Fibroblast of lung (primary cell): ENCODE measurements at places on chromosomes 2 and 18. TPM values are rescaled to one million over a fixed set of nuclear protein-coding genes. Genes with fewer than 3 reads are reported as not detected.

GRCh38 chr2:132760405-132760804, 90.4 kb upstream of the LYPD1 start:
- DNase-seq, result no peak
- H3K4me3 ChIP-seq, result no peak overlapping the region
- no peaks in the 10 kb centered on the region for H3K27me3 ChIP-seq
- no peak overlapping the region for H3K27ac ChIP-seq

DNA sequence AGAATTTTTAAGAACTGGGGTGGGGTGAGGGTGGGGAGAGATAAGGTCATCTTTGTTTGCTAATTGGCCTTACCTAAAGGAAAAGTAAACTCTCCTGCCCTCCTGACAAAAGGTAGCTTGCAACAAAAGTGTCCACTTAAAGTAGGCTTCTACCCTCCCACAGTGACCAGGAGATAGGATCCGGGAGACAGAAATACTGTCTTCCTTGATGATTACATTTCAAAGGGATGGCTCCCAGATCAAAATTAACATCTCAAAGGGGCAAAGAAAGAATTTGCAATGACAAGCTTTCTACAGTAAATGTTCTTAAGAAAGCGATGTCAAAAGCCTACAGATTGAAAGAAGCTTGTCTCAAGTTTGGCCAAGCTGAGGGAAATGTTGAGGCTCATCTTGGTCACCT, 775.3 kb downstream of the CPS1 start:
- no peaks in the 10 kb centered on the region for H3K4me1 ChIP-seq
- H3K27me3 ChIP-seq, result no peaks in the 10 kb centered on the region
- H3K36me3 ChIP-seq, result no peaks in the 10 kb centered on the region
- no peak overlapping the region for H3K4me3 ChIP-seq
- DNase-seq, result no peak
- no peak overlapping the region for H3K27ac ChIP-seq

GRCh38 chr2:23916727-23917405, 10.1 kb downstream of the ATAD2B start:
- H3K27me3 ChIP-seq, result no peaks in the 10 kb centered on the region
- H3K27ac ChIP-seq, result no peak overlapping the region
- DNase-seq, result no peak
- H3K4me1 ChIP-seq, result no peaks in the 10 kb centered on the region
- no peaks in the 10 kb centered on the region for H3K36me3 ChIP-seq
- H3K4me3 ChIP-seq, result no peak overlapping the region

The NYAP2 gene
- not detected in 2 replicates for polyA plus RNA-seq

The ADD2 gene
- 0.22 and 2.5 TPM in 2 replicates for polyA plus RNA-seq

DNA sequence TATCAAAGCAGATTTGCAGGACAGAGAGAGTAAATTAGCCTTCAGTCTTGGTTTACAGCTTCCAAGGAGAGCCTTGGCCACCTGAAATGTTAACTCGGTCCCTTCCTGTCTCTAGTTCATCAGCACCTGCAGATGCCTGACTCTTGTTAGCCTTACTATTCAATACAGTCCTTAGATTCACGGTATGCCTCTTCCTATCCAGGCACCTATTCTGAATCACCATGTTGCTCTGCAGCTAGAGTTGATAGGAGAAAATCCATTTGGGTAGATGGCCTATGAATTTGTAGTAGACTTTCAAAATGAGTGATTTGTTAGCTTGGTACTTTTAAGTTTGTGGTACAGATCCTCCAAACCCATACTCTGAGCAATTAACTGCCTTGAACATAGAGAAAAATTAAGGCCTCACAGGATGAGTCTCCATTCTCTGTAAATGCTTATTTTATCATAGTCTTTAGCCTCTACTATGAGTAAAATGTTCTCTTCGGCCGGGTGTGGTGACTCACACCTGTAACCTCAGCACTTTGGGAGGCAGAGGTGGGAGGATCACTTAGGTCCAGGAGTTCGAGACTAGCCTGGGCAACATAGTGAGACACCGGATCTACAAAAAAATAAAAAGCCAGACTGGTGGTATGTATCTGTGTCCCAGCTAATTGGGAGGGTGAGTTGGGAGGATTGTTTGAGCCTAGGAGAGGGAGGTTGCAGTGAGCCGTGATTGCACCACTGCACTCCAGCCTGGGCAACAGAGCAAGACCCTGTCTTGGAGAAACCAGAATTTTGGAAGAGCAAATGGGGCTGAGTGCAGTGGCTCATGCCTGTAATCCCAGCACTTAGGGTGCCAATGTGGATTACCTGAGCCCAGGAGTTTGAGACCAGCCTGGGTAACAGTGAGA, 32.9 kb downstream of the PTCD3 start:
- no peaks in the 10 kb centered on the region for H3K27me3 ChIP-seq
- H3K36me3 ChIP-seq, result peaks cover 8% of the 10 kb centered on the region
- H3K4me3 ChIP-seq, result no peak overlapping the region
- no peak for DNase-seq
- no peaks in the 10 kb centered on the region for H3K4me1 ChIP-seq

GRCh38 chr2:86633155-86633651, 9.5 kb upstream of the RNF103 start:
- no peak overlapping the region for H3K27ac ChIP-seq
- no peak overlapping the region for H3K4me3 ChIP-seq
- H3K27me3 ChIP-seq, result peaks cover 2% of the 10 kb centered on the region
- H3K4me1 ChIP-seq, result no peaks in the 10 kb centered on the region
- H3K36me3 ChIP-seq, result no peaks in the 10 kb centered on the region

DNA sequence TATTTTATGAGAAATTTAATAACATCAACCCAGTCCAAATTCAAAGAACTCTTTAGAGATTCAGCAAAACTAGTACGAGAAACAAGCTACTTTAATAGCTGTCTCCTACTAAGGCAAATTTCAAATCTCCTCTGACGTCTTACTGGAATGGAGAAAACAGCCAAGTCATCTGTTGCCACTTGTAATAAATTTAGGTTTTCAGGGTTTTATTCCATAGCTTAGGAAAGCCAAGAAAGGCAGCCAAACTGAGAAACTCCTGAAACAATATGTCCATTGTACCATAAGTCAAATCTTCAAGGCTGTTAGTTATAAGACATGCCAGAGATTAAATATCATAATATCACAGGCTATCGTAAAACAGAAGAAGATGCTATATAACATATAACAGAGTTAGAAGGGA, 524.6 kb upstream of the SETBP1 start:
- no peak overlapping the region for H3K4me3 ChIP-seq
- no peak overlapping the region for H3K27ac ChIP-seq
- no peaks in the 10 kb centered on the region for H3K4me1 ChIP-seq
- H3K27me3 ChIP-seq, result no peaks in the 10 kb centered on the region
- DNase-seq, result no peak

The ANKRD36C gene
- polyA plus RNA-seq, result 1.9 and 3.9 TPM in 2 replicates

DNA sequence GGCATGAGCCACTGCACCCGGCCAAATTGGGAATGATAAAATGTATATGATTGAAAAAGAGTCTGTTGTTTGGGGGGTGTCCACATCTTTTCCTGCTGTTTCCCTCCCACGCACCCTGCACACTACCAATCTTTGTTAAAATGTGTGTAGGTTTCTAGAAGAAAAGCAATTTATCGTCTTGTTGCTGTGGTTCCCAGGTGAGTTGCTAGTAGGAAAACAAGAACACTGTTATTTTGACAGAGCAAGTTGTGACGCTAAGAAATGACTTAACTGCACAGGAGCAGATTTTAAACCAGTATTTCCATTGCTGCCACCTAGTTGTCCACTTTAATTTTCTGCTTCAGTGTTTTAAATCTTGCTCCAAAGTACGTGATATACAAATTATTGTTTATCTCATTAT, 21.0 kb upstream of the USP14 start:
- H3K4me1 ChIP-seq, result no peaks in the 10 kb centered on the region
- no peak overlapping the region for H3K27ac ChIP-seq
- H3K36me3 ChIP-seq, result no peaks in the 10 kb centered on the region
- DNase-seq, result no peak

- no peak overlapping the region for H3K27ac ChIP-seq
- no peak overlapping the region for H3K4me3 ChIP-seq
- H3K36me3 ChIP-seq, result no peaks in the 10 kb centered on the region
- DNase-seq, result no peak
- no peaks in the 10 kb centered on the region for H3K27me3 ChIP-seq
Observed at GRCh38 chr18:49045585-49045984, 94.8 kb upstream of the SMAD7 start.

The APOB gene
- not detected in 2 replicates for polyA plus RNA-seq
